ENCODE measurements at places on chromosomes 5 and 9.

DNA sequence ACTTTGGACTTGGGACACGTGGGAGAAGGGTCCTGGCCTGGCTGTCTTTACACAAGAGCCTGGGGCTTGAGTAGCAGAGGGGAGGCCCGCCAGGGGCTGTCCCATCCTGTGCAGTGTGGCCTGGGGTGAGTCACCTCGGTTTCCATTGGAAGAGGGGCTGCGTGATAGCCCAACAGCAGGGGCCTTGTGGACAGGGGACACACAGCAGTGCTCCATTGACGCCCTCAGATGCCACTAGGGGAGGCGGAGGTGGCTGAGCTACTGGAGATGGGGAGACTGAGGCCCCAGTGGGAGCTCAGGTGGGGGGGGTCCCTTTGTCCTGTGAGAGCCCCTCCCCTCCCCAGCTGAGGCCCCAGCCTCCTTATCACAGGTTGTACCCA, 50.0 kb upstream of the RNU6ATAC start:
- no peak for DNase-seq

- DNase-seq = no peak
Observed at GRCh38 chr5:111311666-111312065, 87.5 kb downstream of the CAMK4 start.

- no peak for DNase-seq
Observed at GRCh38 chr9:119963258-119963797, 594.1 kb upstream of the BRINP1 start.

DNA sequence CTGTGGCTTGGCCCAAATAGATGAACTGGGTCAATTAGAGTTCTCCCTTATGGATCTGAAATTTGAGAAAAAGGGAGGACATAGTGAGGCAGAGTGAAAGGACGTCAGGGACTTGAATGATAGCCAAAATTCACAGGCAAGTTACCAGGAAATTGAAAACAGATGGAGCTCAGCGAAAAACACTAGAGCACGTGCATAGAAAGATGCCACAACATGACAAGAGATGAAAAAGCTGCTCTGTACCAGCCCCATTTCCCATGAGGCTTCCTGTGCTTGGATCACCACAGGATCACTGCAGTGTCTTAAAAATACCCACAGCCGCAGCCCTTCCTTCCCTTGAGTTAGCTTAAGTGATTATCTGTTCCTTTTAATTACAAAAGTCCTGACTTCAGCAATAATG, 39.0 kb upstream of the HOMER1 start:
- no peak for DNase-seq

GRCh38 chr5:142304013-142304701, 20.7 kb downstream of the SPRY4 start:
- no peak for DNase-seq

GRCh38 chr9:6711403-6711802, 46.4 kb upstream of the KDM4C start:
- DNase-seq = no peak

DNA sequence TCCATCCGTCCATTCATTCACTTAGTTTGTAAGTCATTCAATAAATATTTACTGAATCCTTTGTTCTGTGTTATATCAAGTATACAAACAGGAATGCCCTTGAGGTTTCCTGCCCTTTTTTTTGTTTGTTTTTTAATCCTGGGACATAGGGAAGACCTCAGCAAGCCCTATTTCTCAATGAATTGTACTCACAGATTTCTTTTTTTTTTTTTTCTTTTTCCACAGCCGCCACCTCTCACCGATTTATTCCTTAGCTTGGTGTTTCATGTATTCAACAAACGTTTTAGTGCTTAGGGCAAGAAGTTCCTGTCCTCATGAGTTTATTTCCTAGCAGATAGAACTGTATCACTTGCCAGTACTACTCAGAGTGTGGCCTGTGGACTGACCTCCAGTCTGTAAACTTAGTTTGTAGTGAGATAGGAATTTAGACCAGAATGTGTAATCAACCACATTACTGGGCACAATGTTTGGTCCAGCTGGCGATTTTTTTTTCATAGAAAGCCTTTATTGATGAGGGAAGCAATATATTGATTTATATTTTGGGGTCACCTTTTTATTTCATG, 35.4 kb upstream of the C5orf47 start:
- no peak for DNase-seq

DNA sequence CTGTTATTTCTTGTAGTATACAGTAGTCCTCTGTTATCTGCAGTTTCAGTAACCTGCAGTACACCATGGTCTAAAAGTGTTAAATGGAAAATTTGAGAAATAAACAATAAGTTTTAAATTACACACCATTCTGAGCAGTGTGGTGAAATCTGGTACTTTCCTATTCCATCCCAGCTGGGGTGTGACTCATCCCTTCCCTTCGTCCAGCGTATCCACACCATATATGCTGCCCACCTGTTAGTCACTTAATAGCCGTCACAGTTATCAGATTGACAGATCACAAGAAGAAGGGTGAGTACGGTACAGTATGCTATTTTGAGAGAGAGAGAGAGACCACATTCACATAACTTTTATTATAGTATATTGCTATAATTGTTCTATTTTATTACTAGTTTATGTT, 28.9 kb downstream of the FAM151B start:
- no peak for DNase-seq

- no peak for DNase-seq
Observed at GRCh38 chr5:12974856-12975255, 969.6 kb downstream of the DNAH5 start.

DNA sequence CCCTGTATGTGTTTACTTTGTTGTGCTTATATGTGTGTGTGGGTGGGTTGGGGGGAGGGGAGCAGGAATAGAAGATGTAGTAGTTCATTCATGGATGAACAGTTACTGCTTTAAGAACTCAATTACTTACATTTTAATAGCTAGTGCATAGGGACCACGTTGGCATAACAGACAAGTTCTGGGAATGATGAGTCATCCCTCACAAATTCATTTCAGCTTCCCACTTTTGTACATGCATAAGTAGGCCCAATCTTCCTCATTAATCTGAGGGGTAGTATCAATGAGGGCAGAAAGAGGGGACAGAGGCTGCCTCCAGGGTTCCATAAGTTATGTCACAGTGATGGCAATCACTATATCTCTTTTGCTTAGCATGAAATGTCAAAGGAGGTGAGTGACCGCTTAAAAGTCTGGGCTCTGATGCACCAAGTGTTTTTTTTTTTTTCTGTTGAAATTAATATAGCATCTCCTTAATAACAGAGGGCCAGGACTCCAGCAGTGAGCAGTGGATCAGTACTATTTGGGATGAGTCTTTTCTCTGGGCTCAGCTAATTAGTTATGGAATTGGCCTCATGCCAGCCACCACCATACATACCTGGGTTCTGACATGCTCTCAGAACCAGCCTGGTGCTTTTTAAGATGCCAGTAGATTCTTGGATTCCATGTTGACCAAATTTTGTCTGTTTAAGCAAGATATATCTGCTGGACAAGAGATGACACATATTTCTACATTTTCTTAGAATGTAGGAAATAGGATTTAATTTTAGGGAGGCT, 37.1 kb downstream of the PRDM6 start:
- DNase-seq = no peak

GRCh38 chr9:118418887-118419565, 714.8 kb downstream of the TLR4 start:
- no peak for DNase-seq

DNA sequence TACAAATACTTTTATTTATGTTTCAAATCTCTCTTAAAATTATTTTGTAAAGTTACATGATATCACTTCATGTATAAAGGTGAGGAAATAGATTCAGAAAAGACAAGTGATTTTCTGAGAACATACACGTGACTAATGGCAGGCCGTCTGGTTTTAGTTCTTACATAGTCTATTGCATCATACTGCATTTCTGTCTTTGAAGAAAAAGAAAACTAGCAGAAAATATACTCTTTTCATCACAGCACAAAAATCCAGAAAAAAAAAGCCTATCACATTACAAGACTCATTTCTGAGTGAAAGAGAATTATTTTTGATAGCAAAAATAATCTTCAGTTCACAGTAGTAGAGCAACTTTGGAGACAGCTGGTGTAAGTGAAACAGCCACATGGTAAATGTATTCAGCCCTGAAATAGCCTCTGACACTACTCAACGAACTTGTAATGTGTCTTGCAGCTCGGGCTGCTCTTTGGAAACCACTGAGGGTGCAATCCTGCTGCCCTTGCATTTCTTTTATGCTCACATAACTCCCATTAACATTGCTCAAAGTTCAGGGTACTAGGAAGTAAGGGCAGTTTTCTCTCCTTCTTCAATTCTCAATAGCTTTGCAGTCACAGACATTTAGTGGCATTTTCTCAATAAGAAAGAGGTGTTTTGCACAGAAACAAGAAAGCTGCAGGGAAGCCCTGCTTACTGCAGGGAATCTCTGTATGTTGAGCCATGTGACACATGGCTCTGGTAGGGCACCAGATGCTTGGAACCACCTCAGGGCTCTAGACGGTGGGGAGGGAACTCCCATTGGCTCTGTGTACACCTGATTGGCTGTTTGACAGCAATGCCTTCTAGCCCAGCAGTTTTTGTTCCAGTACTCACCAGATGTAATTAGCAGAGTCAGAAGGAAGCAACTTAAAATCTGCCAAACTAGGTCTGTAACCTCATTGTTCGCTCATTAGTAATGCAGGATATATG, 845.3 kb upstream of the PTPRD start:
- peak; percentile 27 for DNase-seq

- DNase-seq = no peak
Observed at GRCh38 chr5:1474866-1475543, 29.8 kb upstream of the SLC6A3 start.

GRCh38 chr5:134410822-134411221, 859 bp downstream of the CDKN2AIPNL start:
- DNase-seq = no peak

- no peak for DNase-seq
Observed at GRCh38 chr5:114192108-114192507, 169.8 kb upstream of the KCNN2 start.

- no peak for DNase-seq
Observed at GRCh38 chr9:93296889-93297480, 113.0 kb downstream of the WNK2 start.

- no peak for DNase-seq
Observed at GRCh38 chr9:91425271-91425670, 1.6 kb upstream of the NFIL3 start.

GRCh38 chr5:150289551-150290390, at the start of gene CAMK2A:
TSS of gene CAMK2A (minus strand) at chr5:150289773. CDS start at chr5:150289625, 148 bp downstream.
- peak; percentile 83 for DNase-seq

DNA sequence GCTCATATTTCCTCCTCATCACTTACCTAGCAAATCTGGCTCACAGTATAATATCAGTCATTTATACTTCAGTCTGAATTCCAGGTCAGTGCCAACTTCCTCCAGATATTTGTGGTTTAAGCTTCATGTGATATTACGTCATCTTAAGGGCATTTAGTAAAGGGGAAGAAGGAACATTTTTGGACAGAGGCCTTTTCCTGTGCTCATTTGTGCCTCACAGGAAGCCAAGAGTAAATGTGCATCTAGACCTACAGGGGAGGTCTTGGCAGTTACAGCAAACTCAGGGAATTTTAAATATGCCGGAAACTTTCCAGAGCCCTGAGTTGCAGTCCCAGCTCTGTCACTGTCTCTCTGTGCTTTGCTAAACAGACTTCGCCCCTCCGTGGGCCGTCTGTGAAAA, 12.3 kb upstream of the KCNIP1 start:
- DNase-seq = no peak

- DNase-seq = no peak
Observed at GRCh38 chr5:88785746-88786565, 97.0 kb downstream of the MEF2C start.

- no peak for DNase-seq
Observed at GRCh38 chr9:37430841-37431597, 8.5 kb downstream of the GRHPR start.

- no peak for DNase-seq
Observed at GRCh38 chr5:2685651-2686272, 65.7 kb downstream of the IRX2 start.

DNA sequence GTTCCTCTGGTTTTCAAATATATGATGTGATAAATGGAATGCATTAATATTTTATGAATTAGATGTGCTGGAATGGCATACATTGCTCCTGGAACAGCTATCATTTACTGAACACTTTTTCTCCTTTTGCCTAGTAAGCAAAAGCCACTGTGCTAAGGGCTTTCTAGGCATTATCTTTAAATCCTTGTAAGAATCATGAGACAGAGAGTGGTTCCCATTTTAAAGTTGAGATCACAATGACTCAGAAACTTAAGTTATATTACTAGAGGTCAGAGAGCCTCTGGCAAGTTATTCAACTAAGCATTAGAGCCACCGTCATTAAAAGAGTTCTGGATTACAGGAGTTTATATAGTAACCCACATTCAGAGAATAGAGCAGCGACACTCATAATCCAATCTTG, 26.7 kb upstream of the FSD1L start:
- DNase-seq = no peak

DNA sequence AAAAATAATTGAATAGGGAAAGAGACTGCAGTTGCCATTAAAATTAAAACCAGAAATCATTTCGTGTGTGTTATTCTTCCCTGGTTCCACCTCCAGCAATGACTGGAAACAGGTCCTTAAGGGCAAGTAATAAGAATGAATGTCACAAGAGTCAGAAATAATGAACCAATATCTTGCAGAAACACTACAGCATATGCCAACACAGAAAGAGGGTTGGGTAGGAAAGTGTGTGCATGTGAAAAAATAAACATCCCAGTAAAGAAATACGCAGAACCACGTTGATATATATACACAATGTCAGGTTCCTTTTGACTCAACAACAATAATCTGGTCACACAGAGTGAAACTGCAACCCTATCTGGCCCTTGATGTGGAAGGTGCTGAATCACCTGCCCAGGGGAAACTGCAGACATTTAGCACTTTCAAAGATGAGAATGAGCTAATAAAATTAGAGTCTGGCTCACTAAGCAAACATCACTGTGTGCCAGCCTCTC, 15.0 kb downstream of the HMHB1 start:
- peak; percentile 11 for DNase-seq

DNA sequence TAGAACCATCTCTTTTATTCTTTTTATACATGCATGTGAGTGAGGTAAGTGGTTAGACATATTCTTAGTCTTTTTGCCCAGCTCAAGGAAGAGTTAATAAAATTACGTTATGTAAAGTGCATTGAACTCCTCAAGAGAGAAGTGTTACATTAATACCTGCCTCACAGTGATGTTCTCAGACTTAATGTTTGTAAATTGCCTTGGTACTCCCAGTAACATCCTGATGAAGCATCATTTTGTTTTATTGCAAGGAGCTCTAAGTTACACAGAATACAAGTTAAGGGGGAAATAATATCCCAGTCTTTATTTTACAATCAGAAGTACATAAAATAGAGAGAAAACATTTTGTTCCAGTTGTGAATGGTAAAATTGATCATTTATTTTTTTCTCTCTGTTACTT, 89.5 kb upstream of the ARRDC3 start:
- no peak for DNase-seq

DNA sequence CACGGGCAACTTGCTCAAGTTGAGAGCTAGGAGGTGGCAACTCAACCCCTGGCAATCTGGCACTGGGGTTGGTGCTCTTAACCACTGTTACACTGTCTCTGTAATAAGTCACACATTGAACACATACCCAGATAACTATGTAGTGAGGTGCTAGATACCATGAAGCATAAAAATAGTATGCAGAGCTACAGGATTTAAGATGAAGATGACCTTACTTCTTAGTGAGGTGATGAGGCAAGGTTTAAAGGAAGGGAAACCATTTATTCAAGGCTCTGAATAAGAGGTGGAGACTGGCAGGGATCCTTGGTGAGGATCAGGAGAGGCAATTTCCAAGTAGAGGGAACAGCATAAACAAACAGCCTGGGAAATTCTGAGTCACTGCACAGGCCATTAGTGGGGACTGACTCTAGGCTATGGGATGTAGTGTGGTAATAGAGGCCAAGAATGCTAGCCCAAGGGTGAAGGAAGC, 67.6 kb upstream of the NR3C1 start:
- no peak for DNase-seq

- no peak for DNase-seq
Observed at GRCh38 chr5:131394128-131394527, 130.3 kb downstream of the CDC42SE2 start.

- DNase-seq = no peak
Observed at GRCh38 chr5:78671609-78672008, 23.0 kb upstream of the LHFPL2 start.

Measured in NCI-H1436 (cell line).